ENCODE measurements at places on chromosomes 7 and 10.

DNA sequence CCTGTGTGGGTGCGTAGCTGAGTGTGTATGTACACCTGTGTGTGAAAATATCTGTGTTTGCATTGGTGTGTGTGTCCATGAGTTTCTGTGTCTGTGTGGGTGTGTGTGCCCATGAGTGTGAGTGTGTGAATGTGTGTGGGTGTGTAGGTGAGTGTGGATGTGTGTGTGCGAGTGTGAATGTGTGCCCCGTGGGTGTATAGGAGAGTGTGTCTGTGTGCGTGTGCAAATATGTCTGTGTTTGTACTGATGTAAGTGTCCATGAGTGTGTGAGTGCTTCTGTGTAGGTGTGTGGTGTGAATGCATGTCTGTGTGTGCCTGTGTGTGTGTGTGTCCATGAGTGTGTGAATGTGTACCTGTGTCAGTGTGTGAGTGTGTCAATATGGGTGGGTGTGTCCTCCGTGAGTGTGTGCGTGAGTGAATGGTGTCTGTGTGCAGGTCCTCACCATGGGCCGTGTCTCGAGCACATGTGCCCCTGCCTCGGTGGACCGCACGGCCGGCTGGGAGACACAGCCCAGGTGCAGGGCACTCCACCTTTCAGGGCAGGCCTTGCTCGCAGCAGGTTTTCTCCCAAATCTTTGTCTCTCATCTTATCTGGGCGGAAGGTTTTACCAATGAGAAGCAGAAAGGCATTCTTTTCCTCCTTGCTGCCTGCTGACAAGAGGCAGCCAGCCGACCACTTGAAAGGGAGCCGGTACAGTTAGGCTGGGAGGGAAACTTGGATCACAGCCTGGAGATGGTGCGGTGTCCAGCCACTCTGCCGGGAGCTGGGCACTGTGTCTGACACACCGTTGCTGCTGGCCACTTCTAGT is 107.1 kb upstream of the FAM20C start:
- DNase-seq = no peak

DNA sequence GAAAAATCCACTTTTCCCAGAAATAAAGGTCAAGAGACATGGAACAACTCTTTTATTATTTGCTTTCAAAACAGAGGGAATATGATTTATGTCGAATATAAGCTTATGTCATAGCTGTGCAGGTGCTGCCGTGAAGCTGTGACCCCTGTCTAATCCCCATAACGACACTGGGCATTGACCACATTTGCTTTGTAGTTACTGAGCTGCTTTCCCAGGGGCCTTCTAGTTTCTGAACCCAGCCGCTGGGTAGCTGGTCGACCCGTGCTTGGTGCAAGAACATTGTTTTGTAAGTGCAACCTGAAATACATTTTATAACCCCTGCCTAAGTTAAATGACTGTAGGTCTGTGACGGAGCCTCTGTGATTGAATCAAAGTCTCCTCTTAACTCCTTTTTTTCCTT is 144.9 kb upstream of the HDAC9 start:
- no peak for DNase-seq

GRCh38 chr7:4856336-4857057 is 5.3 kb downstream of the PAPOLB start:
- no peak for DNase-seq

- no peak for DNase-seq
Observed at GRCh38 chr7:83427884-83428283, 221.1 kb downstream of the SEMA3E start.

DNA sequence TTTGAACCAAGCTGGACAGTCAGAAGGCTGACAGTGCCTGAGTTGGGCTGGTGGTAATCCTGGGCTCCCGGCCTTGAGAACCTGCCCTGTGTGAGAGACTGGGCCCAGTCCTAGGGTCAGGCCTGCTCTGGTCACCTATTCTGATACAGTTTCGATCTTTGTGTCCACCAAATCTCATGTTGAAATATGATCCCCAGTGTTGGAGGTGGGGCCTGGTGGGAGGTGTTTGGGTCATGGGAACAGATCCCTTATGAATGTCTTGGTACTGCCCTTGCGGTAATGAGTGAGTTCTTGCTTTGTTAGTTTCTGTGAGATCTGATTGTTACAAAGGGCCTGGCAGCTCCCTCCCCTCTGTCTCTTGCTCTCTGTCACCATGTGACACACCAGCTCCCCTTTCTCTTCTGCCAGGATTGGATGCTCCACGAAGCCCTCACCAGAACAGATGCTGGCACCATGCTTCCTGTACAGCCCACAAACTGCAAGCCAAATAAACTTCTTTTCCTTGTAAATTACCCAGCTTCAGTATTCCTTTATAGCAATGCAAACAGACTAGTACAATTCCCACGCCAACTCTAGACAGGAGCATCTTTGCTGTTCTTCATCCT is 111.8 kb upstream of the ZNF438 start:
- no peak for DNase-seq

DNA sequence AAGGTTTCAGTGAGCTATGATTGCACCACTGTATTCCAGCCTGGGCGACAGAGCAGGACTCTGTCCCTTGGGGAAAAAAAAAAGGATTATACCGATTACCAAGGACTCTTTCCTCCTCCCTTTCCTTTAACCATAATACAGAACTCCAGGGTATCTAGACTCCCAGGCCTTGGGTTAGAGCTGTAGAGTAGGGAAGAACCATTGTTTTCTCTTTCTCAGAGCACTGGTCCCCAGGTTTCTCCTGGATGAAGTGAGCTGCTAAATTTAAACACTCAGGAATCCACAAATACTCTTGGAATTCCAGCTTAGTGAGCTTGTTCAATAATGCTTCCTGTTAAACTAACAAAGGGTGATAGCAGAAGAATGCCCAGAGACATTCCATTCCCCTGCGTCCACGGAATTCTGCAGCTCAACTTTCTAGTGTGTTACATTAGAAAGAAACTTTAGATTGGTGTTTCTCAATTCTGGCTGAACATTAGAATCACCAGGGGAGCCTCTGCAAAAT is 14.6 kb upstream of the RPEL1 start:
- peak; percentile 85 for DNase-seq

DNA sequence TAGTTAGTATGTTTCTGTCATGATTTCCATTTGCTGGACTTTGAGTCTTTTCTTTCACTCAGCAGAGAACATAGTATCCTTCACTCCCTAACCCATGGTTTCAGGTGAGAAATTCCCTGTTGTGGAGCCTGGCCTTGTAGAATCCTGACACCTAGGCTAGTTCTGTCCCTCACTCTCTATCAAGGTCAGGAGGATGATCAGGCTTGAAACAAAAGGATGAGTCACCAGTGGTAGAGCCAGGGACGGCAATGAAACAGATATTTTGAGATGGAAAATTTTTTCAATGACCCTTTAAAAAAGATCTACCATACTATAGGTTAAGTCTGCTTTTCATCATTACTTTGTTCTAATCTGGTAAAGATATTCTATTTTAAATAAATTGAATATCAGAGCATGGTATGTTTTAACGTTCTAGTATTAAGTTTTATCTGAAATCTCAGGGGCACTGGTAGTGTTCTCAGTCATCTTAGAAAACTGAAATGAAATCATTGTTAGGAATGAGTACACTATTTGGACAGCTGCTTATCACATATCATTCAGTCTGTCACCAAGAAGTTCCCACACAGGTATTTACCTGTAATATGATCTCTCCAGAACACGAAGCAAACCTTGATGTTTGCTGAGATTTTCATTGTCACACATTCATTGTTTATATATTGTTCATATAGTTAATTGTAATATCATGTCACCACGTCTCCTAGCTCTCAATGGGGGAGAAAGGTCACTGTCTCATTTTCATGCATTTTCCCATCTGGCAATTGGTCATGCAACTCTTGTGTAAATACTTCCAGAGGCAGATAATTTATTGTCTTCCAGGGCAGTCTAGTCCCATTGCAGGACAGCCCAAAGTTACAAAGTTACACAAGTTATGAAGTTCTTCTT is 299.9 kb upstream of the LRRTM3 start:
- DNase-seq = no peak

DNA sequence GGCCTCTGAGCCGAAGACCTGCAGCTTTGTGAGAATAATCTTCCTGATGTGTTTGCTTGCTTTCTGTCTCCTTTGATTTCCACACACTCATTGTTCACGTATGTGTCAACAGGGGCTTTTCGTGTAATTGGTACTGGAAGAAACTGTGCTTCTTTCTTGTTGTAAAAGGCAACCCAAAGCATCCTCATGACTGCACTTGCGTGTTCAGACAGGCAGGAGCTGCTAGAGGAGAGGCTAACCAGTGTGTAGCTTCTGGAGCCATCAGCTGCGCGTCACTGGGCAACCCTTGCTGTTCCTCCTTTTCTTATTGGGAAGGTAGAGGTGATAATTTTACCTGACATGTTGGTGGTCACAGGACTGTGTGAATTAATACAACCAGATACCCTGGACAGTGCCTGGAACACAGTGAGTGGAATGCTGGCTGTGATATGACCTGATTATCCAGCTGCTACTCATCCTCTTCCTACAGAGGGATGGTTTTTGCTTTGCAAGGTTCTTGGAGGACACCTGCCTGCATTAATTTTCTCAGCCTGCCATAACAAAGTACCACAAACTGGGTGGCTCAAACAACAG is 213.0 kb downstream of the ABCA13 start:
- DNase-seq = no peak

- no peak for DNase-seq
Observed at GRCh38 chr7:50423860-50424259, 26.3 kb downstream of the FIGNL1 start.

GRCh38 chr7:50648570-50649169 is 83.5 kb upstream of the DDC start:
- DNase-seq = no peak

DNA sequence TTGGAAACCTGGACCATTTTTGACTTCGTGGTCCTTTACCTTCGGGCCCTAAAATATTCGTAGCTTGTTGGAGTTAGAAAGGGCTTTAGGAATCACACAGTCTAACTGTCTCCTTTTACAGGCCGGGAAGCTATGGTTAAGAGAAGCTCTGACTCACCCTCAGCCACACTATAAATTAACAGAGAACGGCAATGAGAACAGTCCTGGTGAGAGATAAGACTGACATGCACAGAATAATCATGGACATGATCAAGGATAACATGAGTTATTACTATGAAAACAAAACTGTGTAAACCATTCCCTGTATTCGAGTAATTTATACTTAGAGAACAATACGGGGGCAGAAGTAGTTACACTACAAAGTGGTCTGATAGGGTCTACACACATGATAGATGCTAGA is 162.5 kb upstream of the MALRD1 start:
- no peak for DNase-seq

DNA sequence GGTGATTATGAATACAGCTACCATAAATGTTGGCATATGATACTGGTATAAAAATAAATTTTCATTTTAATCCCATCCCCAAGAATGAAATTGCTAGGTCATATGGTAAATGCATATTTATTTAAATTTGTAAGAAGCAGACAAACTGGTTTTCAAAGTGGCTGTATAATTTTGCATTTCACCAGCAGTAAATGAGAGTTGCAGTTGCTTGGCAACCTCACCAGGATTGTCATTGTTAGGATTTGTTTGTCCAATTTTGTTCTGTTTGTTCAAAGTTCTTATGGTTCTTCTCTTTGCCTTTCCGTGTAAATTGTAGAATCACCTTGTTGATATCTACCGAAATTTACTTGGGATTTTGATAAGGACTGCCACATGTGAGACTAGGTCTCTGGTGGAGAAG is 237.4 kb downstream of the OTUD1 start:
- DNase-seq = no peak

DNA sequence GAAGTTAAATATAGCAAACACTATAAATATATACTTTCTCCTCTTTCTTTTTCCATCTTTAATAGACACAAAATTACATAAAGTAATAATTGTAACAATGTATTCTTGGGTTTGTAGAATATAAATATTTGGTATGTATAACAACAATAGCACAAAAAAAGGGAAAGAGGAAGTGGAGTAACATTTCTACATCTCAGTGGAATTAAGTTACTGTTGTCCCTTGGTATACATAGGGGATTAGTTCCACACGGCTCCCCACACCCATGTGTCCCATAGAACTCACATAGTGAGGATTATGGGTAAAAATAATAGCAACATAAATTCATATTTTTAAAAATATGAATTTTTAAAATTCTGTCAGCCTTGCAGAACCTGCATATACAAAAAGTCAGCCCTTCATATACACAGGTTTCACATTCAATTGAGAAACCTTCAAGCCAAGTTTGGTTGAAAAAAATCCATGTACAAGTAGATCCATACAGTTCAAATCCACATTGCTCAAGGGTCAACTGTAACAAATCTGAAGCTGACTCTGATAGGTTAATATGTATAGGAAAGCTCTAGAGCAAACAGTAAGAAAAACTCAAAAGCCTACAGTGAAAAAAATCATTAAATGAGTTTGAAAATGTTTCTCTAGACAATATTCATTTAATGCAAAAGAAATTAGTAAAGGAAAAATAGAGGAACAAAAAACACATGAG is 92.4 kb downstream of the HYCC1 start:
- no peak for DNase-seq

DNA sequence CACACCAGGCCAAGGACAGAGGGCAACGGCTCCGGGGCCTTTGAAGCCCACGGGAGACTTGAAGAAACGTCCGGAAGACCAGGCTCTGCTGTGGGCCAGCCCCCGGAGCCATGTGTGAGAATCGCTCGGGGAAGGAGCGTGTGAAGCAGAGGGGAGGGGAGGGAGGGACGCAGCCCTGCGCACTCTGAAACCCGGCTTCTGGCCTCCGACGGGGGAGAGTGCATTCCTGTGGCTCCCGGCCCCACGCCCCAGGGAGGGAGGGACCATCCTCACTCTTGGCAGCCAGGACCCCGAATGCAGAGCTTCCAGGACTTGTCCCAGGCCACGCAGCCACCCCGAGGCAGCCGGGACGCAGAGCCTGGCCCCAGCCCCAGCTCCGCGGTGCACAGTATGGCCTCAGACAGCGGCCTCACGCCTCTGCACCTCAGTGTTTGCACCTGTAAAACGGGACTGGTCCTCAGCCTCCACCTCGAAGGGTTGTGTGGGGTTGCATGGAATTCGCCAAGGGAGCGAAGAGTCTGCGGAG is 67.4 kb downstream of the PDGFA start:
- no peak for DNase-seq

- DNase-seq = no peak
Observed at GRCh38 chr10:80144696-80145131, 12.2 kb downstream of the PLAC9 start.

- no peak for DNase-seq
Observed at GRCh38 chr10:102611514-102612087, 32.7 kb upstream of the TRIM8 start.

DNA sequence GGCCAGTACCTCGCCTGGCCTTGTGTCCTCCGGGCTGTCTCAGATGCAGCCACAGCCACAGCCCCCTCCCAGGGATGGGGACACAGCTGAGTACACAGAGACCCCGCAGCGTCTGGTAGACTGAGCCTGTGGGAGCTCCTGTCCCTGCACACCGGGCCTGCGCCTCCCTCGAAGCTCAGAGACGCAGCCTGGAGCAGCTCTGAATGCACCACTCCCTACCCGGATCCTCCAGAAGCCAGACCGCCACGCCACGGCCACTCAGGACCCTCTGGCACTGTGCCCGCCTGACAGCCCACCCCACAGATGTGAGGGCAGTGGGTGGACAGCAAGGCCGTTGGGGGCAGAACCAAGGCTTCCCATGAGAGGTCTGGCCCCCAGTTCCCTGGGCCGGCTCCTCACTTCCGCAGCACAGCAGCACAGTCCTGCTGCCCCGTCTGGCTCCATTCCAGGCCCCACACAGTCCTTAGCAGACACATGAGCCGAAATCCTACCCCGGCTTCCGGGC is 40.8 kb downstream of the PAPOLB start:
- DNase-seq = no peak
